Activated T-cell treated with anti-CD3 and anti-CD28 coated beads for 4 hours (primary cell): ENCODE measurements at places on chromosomes 1 and 21.

DNA sequence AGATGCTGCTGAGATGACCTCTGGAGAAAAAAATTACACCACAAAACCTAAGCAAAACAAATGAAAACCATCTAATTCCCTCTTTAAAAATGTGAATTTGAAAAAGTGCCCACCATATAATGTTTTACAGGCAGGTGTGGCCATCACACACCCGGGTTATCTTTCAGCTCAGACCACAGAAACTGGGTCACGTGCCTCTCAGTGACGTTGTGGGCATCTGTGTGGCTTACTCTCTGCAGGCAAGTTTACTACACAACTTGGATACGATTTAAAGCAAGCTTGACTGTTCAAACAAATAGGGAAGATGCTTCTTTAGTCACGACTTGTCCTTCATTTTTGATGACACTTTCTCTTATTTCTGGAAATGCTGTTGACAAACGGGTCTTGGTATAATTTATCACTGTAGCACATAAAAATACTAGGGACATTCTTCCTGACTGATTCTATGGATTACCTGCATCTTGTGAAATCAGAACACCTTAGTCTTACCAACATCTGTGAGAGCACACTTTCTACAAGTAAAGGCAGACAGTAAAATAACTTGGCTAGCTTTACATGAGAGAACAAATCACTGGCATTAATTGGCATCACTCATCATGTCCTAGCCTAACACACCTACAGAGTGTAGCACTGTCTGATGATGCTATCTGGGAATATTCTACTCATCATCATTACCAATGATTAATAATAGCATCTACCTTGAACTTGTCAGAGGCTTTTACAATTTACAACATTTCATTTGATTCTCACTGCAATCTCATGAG lies 89.3 kb upstream of the EDEM3 start:
- peak; percentile 19 for DNase-seq

DNA sequence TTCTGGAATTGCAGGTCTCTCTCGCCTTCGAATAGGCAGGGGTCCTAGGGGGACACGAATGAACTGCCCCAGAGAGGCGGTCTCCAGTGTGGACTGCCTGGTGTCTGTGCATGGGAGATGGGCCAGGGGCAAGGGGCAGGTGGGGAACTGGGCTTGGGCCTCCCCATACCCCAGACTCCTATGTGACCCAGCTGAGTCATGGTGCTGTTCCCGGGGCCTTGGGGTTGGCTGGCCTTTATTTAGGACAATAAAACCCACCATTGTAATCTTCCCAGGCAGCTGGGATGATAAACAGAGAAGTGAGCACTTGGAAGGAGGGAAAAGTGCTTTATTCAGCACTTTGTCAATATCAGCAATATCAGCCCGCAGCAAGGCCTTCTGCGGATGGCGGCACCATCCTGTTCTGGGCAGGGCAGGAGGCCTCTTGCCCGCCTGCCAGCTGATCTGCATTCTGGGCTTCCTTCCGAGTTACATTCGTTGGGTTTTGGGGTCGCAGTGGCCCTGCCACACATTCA lies 209.0 kb upstream of the TMEM51 start:
- no peak for DNase-seq

DNA sequence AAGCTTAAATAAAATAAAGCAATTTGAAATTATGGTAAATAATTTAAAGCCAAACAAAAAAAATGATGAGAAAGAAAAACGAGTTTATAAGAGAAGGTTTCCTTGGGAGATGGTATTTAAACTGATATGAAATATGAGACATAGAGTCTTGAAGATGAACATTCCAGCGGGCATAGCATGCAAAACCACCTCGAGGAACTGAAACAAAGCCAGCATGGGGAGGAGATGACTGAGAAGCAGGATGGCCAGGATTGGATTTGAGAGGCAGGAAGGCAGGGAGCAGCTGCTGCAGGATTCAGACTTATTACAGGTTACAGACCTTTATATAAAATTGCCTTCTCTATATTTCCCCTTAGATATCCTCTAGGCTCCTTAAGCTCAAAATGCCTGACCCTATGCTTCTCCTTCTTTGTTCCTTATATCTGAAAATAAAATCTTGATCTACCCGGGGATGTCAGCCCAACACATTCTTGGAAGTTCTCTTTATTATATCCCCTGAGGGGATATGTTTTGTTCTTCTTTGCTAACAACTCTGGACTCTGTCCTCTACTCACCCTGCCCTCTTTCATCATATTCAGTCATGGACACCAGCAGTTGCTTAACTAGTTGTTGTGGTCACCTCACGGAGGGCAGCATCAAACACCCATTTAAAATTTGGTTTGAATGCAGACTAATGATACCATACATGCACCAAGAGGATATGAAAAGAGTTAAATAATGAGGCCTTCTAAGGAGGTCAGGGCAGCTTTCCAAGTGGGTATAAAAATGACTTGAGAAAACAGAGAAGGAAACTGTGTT lies 719.1 kb upstream of the B3GALT2 start:
- no peak for DNase-seq

DNA sequence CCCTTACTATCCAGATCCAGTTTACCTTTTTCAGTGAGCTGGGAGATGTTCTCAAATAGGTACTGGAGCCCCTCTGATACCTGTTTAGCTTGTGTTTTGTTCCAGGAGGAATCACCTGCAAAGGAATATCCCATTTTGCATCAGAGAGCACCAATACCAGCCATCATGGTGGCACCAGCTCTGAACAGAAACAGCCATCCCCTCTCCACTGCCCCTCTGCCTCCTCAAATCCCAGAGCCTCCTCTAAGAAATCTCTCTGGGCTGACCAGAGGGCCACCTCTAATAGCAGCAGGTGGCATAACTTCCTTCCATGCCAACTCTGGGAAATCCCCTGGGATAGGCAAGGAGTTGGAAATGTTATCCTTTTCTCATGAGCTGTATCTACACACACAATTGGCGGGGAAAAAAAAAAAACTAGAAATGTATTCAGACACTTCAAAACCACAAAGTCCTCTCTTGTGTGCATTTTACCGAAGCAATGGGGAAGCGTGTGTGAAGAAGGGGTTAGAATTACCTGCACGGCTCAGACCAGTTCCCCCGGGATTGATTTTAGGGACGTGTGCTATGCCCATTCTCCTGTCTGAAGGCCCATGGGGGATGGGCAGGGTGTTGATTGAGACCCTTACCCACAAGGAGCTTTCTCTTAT lies 2.4 kb downstream of the PGLYRP4 start:
- no peak for DNase-seq

- DNase-seq: no peak
Measured at GRCh38 chr1:241950390-241950789, 7.2 kb upstream of the BECN2 start.

DNA sequence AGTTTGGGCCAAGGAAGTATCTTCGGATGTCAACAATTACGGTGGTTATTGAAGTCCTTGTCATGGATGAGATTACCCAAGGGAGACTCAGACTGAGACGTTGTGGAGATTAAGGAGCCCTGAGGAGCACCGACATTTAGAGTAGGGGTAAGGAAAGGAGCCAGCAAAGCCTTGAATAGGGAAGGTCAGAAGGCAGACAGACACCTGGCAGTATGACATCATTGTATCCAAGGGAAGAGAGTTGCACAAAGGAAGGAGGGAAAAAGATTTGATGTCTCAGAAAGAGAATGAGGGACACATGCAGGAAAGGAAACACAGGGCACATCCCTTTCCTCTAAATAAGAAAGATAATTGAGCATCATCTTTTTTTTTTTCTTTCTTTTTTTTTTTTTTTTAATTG lies 11.7 kb downstream of the LAMC2 start:
- no peak for DNase-seq

DNA sequence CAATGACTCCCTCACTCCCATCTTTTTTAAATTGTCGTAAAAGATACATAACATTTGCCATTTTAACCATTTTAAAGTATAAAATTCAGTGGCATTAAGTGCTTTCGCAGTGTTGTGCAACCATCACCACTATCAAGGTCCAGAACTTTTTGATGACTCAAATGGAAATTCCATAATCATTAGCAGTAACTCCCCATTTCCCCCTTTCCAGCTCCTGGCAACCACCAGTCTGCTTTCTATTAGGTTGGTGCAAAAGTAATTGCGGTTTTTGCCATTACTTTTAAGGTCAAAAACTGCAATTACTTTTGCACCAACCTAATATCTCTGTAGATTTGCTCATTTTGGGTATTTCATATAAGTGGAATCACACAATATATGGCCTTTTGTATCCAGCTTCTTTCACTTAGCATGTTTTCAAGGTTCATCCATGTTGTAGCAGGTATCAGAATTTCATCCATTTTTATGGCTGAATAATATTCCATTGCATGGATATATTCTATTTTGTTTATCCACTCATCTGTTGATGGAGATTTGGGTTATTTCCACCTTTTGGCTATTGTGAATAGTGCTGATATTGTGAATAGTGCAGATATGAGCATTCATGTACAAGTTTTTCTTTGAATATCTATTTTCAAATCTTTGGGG lies 159.7 kb downstream of the HIVEP3 start:
- DNase-seq: no peak

GRCh38 chr1:94901841-94902240 lies 25.1 kb downstream of the CNN3 start:
- no peak for DNase-seq
